Right lung (tissue), 10 donors: ENCODE measurements at places on chromosomes 2 and 18. TPM values are rescaled to one million over a fixed set of nuclear protein-coding genes. Genes with fewer than 3 reads are reported as not detected.

The HRH4 gene
- polyA plus RNA-seq = 0.10 TPM

The FMNL2 gene
- 88.9 TPM for polyA plus RNA-seq

GRCh38 chr2:96436961-96437360 is 68.2 kb downstream of the NEURL3 start:
- no peak for DNase-seq

DNA sequence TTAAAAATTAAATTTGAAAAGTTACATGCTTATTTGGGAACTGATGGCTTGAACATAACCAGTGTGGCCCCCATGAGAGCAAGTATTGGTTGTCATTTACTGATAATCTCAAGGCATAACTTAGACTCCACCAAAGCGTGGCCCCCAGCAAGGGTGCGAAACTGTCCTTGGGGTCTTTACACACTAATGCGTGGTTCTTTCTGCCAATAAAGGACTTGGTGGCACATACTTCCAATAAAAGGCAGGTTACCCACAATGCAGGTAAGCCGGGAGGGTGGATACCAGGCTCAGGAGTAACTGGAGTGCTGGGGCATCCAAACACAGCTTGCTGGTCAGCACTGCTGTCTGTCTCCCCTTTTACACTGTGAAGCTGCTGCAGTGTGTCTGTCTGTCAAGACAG is 278.2 kb upstream of the NCKAP5 start:
- no peak for DNase-seq

- no peak for DNase-seq
Observed at GRCh38 chr2:61970807-61971556, 65.5 kb downstream of the COMMD1 start.

The UGT1A3 gene
- polyA plus RNA-seq = not detected

The LIMS3 gene
- polyA plus RNA-seq = 3.5 TPM

DNA sequence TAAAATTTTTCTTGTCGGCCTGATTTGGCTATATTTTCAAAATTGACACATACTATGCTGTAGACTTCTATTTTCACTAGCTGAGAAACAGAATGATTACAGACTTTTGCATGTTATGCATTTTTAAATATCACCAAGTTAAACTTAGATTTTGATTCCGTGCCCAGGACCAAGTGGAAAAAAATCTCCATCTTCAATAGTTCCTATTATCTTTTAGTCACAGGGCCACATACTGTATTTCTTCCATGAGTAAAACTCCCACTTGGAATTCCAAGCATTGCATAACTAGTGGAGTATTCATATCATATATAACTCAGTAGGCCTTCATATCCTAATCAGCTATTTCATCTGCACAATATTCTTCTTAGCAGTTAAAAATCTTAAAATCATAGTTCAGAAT is 470.9 kb downstream of the ARHGAP15 start:
- peak; percentile 74 for DNase-seq

- DNase-seq = no peak
Observed at GRCh38 chr2:68171684-68172083, 14.0 kb downstream of the PNO1 start.

- DNase-seq = no peak
Observed at GRCh38 chr2:180562378-180562777, 418.0 kb upstream of the UBE2E3 start.

GRCh38 chr2:175414882-175415487 is 233.5 kb upstream of the ATP5MC3 start:
- DNase-seq = peak; percentile 58

GRCh38 chr2:34731292-34731691 is 1132.2 kb upstream of the FAM98A start:
- no peak for DNase-seq

The SP5 gene
- 8.5 TPM for polyA plus RNA-seq

GRCh38 chr2:172251231-172251630 is 148.5 kb upstream of the DLX2 start:
- DNase-seq = no peak

DNA sequence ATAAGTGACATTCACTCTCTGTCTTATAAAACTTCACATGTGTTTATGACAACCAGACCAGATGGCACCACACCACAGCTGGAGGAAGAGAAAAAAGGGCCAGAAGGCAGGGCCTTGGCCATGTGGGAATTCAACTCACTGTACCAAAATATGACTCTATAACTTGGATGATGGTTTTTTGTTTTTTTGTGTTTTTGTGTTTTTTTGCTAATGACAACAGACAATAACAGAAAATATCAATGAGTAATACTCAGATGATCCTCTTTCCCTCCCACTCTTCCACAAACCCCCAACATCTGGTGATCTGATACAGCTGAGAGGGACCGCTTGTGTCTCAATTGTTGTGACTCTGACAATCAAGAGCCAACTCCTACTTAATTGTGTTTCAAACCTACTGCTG is 12.4 kb downstream of the NMI start:
- DNase-seq = no peak

The RAD51AP2 gene
- 0.69 TPM for polyA plus RNA-seq

DNA sequence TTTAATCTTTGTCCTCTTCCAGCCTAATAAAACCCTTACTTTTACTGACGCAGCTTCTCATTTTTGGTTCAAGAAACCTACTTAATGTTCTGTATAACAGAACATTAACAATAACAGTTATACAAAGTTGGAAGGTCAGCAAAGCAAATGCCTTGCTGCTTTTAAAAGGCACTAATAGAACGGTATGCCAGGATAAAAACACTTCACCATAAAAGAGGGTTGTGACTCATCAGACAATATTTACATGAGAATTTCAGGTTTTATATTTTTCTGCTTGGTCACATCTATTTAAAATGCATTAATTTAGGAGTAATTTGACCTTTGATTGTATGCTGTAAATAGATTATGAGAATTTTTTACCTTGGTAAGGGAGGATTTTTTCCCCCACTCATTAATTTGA is 3.0 kb downstream of the KLHL41 start:
- no peak for DNase-seq

DNA sequence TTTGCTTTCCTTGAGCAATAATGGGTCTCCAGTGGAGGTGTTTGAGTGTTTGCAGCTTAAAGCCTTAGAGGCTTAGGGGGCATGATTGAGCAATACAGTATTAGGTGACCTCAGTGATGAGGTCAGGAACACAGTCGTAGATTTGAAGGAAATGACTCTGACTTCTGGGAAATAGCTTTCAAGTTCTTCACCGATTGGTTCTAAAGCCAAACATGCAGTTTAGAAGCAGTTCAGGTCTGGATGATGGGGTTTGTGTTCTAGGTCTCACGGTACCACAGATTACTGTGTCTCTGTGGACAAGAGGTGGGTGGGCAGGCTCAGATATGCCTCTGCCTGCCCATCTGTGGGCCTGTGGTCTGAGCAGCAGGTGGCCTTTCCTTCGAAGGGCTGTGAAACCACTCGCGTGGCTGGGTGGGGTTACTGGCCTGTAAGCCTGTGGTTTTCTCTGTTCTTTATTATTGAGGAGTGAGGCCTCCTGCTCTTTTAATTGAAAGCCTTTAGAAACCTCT is 7.8 kb downstream of the MTHFD2 start:
- no peak for DNase-seq

- DNase-seq = no peak
Observed at GRCh38 chr18:950882-951495, 46.3 kb downstream of the ADCYAP1 start.

DNA sequence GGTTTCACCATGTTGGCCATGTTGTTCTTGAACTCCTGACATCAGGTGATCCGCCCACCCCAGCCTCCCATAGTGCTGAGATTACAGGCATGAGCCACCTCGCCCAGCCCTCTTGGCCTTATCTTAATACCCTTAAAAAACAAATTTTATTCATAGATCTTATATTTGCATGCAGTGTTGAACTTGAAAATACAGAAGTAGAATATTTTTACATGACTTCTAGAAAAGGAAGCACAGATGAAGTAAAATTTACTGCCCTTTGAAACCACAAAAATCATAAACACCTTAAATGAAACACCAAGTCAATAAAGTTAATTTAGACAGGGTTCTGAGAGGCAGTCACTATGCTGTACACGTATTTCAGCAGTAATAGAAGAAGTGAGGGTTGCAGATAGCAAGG is 145.7 kb downstream of the CERS6 start:
- DNase-seq = no peak

DNA sequence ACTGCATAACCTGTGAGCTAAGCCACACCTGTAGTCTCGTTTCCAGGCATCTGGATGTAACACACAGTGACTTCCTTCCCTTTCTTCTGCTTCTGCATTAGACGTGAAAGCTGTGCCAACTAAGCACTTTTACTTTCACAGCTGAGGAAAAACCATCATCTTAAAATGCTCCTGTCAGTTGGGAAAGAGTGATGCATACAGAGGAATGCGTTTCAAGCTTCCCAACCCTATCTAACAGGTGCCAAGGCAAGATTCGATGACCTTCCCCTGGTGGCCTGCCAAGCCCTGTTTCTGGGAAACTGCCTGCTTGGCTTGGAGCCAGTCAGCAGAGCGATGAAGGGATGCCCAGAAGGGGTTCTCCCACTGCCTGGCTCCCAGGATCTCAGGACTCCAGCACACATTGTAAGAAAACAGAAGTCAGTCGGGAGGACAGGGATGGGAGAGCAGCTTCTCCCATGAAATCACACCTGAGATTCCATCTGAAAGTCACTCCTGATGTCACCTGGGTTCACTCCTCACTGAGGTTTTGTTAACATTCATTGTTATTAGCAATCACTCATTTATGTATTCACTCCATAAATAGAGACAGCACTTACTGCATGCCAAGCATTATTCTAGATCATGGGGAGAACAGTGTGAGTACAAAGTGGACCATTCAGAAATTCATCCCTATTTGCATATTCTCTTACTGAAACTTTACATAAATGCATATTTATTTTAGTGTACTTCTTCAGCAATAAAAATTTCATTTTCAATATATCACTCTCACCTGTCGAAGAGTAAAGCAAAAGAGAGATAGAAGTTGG is 64.1 kb downstream of the DTNA start:
- no peak for DNase-seq

The DCDC2C gene
- polyA plus RNA-seq = 0.11 TPM
